ENCODE measurements at places on chromosomes 2 and 18. TPM values are rescaled to one million over a fixed set of nuclear protein-coding genes. Genes with fewer than 3 reads are reported as not detected.

Gene TMEM182
- 4.5 TPM for total RNA-seq

Gene C2orf92
- 0.84 TPM for total RNA-seq

Gene GAL3ST2
- total RNA-seq, result not detected

Gene SIX3
- not detected for total RNA-seq

DNA sequence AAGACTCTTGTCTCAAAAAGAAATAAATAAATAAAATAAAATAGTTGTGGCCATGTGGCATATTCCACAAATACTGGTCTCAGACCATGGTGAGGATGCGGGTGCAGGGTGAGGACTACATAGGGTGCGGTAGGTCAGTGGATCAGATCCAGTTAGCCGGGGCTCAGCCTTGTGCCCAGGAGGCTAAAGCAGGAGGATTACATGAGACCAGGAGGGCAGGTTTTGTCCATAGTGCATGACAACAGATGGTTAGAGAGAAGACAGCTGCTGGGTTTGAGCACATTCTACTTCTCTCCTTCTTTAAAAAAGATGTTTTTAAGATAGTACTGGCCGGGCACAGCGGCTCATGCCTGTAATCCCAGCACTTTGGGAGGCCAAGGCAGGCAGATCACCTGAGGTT, 12.8 kb upstream of the PSD4 start:
- no peak for DNase-seq

DNA sequence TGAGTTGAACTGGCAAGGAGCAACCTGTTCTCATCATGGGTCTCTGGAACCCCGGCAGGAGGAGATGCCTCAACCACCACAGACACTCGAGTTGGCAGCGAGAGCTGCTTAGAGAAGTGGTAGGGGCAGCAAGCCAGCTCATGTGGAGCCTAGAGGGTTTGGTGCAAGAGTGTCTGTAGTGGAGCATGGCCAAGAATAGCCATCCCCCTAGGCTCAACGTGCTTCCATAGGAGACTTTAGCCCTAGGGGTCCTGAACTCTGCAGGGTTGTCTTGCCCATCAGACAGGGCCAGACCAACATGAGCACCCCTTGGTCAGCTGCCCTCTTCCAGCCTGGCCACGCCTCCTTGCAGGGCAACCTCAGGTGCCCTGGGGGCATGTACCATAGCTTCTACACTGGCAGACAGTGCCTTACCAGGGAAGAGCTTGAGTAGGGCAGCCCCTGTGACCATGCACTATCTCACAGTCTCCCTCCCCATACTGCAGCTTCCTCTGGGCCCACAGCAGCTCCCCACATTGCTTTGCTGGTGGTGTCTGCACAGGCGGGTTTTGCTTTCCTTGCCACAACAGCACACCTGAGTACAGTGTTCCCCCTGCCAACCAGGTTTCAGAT, 187.1 kb downstream of the EXOC6B start:
- DNase-seq, result no peak

GRCh38 chr2:21610304-21610703, 486.5 kb downstream of the TDRD15 start:
- no peak for DNase-seq

DNA sequence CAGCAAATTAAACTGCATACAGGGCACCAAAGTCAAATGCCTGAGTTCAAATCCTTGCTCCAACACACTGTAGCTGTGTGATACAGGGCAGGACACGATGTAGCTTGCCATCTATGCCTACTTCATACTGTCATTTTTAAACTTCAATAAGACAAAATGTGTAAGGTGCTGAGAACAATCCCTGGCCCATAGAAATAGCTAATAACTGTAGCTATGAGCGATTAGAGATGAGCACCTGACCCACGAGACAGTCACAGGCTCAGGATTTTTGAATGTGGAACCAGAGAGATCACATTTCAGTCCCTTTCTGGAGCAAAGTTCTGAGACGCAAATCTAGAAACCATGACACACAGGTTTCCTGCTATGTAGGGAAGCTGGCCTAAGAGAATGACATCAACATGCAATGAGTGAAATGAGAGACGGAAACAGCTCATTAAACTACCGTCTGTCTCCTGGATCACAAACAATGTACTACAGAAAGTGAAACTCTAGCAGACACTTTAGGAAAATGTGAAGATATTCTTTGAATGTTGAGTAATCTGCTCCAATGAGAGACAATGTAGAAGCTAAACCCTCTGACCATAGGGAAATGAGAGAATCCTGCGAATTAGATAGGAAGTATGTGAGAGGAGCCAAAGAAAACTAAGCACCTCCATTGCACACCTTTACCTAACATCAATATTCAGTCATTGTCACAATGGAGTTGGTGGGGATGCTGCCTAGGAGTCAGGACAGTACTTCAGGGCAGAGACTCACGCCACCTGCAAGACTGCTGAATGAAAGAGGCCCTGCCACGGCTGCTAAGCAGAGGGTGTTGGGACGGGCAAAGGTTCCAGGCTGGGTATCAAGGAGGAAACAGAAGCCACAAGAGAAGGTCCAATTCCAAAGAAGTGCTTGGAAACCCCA, 25.5 kb downstream of the B4GALT6 start:
- DNase-seq, result no peak
